ENCODE measurements at places on chromosomes 16 and 17.

- DNase-seq, result no peak
Observed at GRCh38 chr16:75341564-75342307, 90.3 kb upstream of the BCAR1 start.

DNA sequence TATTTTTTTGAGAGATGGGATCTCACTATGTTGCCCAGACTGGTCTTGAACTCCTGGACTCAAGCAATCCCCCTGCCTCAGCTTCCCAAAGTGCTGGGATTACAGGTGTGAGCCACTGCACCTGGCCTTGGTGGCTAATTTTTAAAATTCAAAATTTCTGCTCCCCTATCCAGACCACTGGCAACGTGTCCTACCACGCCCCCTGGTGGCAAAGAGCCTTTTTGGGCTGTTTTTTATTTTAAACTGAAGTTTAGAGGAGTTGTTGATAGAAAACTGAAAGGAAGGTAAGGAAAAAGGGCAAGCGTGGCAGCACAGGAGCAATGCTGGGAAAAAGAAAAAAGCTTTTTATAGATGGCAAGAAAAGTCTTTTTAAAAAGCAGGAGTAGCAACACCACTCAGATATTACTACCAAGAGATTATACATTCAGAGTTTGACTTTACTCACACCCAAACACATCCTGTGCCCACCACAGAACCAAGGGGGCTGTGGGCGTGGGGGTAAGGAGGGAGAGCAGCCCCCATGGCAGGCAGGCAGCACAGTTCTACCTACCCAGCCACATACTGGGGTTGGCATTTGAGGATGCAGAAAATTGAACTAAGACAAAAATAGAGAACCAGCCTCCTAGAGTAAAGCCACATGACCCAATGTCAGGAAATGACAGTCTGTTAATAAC is 4.2 kb upstream of the MXRA7 start:
- DNase-seq, result peak; percentile 62

DNA sequence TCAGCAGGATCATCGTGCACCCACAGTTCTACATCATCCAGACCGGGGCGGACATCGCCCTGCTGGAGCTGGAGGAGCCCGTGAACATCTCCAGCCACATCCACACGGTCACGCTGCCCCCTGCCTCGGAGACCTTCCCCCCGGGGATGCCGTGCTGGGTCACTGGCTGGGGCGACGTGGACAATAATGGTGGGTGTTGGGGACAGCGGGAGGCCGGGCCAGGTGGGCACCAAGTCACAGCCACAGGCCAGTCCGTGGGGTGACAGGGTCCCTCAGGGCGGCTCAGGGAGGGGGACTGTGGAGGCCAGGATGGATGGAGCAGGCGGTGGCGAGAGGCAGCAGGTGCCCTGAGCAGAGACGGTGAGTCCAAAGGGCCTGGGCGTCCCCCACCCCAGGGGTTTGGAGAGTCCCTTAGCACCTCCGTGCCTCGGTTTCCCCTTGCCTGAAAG is 1.0 kb downstream of the TPSD1 start:
- DNase-seq, result no peak

DNA sequence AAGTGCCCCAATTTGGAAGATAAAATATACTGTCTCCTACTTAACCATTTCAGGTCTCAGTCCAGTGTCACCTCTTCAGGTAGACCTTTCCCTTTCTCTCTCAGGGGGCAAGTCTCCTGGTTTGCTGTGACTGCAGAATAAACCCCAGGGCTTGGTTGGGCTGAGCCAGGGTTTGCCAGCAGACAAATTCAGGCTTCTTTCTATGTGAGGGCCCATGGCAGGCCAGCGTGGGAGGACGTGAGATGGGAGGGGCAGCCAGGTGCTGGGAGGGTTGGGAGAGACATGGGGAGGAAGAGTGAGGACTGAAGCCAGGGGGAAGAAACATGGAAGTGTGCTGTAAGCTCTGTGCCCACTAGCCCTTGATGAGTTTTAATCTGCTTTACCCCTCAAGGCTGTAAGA is 163.2 kb downstream of the SPECC1 start:
- DNase-seq, result no peak

- peak; percentile 30 for DNase-seq
Observed at GRCh38 chr17:34579979-34580684, 750 bp downstream of the TMEM132E start.

- no peak for DNase-seq
Observed at GRCh38 chr17:82101301-82101715, 3.3 kb upstream of the FASN start.

GRCh38 chr16:57512296-57513001 is 23.9 kb downstream of the CCDC102A start:
- no peak for DNase-seq

- no peak for DNase-seq
Observed at GRCh38 chr16:59341368-59341767, 607.3 kb upstream of the GOT2 start.

All from T47D (cell line).